ENCODE measurements at places on chromosomes 3 and 15.

GRCh38 chr3:15277861-15278500 lies 54.4 kb downstream of the SH3BP5 start:
- DNase-seq, result no peak

DNA sequence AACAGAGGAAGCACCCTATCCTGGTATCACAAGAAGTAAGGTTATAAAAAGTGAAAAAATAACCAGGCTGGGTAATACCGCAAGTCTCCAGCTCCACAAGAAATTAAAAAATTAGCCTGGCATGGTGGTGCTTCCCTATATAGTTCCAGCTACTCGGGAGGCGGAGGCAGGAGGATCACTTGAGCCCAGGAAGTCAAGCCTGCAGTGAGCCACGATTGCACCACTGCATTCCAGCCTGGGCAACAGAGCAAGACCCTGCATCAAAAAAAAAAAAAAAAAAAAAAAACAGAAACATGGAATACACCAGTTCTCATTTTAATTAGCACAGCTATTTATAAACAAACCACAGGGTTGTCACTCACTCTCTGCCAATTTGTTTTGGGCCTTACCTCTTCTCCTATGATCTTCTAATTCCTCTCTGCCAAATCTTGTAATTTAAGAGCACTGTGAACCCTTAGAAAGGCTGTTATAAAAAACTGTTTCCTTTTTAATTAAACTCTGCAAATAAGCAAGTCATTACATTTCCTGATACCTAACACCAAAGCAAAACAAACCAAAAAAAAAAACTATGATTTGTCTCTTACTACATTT lies 22.6 kb downstream of the DCUN1D1 start:
- no peak for DNase-seq

GRCh38 chr3:108017587-108017986 lies 73.2 kb downstream of the CD47 start:
- DNase-seq, result no peak

- no peak for DNase-seq
Measured at GRCh38 chr3:63652066-63652725, at the start of gene SNTN. Gene SNTN (plus strand): TSS chr3:63652675. CDS start chr3:63652688, 13 bp downstream.

DNA sequence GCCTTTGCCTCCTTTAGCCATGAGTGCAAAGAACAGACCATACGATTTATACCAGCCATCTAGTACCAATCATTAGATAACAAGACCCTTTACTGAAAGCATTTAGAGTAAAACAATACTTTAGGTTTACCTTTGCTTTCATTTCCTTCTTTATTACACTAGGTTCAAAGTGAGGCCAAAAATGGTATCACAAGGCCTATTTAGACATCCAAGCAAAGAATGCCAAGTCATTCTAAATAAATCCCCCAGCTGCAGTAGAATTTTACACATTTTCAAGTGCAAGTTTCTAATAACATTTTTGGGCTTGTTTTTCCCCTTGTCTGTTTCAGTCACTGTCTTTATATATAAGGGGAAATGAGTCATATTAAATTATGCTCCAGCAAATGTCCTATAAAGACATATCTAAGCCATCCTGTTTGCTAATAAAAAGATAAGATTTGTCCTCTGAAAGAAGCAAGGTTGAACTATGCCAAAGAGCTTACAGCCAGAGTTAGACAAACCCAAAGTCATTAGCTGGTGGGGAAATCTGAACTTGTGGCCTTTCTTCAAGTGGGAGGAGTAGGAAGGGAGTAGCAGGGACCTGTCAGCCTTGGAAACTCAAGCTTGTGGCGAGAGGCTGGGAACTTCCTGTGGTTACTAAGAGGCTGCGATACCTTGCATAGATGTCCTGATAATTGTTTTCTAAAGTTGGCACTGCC lies 232.7 kb downstream of the MECOM start:
- DNase-seq, result no peak

DNA sequence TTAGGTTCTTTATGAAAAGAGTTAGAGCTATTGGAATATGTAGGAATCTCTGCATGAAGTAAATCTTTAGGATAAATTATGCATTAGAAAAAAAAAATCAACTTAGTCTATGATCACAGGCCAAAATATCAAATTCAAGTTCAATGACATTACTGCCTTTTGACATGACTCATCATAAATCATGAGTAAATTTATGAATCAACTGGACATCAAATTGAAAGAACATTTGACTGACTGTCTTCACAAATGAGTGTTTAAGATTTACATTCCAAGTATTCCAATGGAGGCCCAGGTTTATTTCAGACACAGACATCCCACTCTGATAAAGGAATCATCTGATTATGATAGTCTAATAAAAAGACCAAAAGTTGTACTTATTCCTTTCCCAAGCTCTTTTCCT lies 192.8 kb upstream of the TTC14 start:
- DNase-seq, result no peak

GRCh38 chr3:22159004-22159695 lies 408.1 kb upstream of the ZNF385D start:
- no peak for DNase-seq
